Activated B cell treated with CpG ODN at 0.5 μM for 24 hours (primary cell): ENCODE measurements at places on chromosomes 1 and 21. TPM values are rescaled to one million over a fixed set of nuclear protein-coding genes. Genes with fewer than 3 reads are reported as not detected.

GRCh38 chr21:41624674-41625310 lies 116.8 kb upstream of the TMPRSS2 start:
- DNase-seq: no peak
- H3K27ac ChIP-seq: no peak overlapping the region
- no peak overlapping the region for H3K4me3 ChIP-seq
- H3K27me3 ChIP-seq: peaks cover 32% of the 10 kb centered on the region
- no peaks in the 10 kb centered on the region for H3K36me3 ChIP-seq

GRCh38 chr1:176541663-176542062 lies 78.7 kb downstream of the PAPPA2 start:
- no peak overlapping the region for H3K27ac ChIP-seq
- no peaks in the 10 kb centered on the region for H3K4me1 ChIP-seq
- H3K4me3 ChIP-seq: no peak overlapping the region
- no peak for DNase-seq
- H3K36me3 ChIP-seq: no peaks in the 10 kb centered on the region

DNA sequence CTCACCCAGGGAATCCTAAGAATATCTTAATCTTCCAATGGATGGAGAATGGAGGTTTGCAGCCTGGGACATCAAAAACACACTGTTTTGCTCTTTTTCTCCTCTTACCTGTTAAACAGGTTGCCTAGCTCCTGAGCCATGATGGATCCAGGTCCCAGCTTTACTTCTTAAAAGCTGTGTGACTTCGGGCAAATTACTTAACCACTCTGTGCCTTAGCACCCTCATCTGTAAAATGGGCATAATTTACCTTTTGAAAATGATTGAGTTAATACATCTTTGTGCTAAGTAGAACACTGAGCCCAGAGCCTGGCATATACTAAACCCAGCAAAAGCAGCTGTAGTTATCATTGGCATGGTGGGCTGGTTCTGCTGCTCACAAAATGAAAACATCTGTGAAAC lies 10.2 kb downstream of the COQ8A start:
- no peaks in the 10 kb centered on the region for H3K27me3 ChIP-seq
- peaks cover 17% of the 10 kb centered on the region for H3K36me3 ChIP-seq
- H3K4me3 ChIP-seq: no peak overlapping the region
- H3K4me1 ChIP-seq: peaks cover 49% of the 10 kb centered on the region
- no peak overlapping the region for H3K27ac ChIP-seq

Gene OR2M3
- total RNA-seq: not detected in 2 replicates

Gene ZNF687
- total RNA-seq: 38.8 and 40.3 TPM in 2 replicates
